ENCODE measurements at places on chromosomes 7 and 10.

GRCh38 chr10:22321156-22321923, 441 bp downstream of the BMI1 start:
- peak; percentile 71 for DNase-seq

DNA sequence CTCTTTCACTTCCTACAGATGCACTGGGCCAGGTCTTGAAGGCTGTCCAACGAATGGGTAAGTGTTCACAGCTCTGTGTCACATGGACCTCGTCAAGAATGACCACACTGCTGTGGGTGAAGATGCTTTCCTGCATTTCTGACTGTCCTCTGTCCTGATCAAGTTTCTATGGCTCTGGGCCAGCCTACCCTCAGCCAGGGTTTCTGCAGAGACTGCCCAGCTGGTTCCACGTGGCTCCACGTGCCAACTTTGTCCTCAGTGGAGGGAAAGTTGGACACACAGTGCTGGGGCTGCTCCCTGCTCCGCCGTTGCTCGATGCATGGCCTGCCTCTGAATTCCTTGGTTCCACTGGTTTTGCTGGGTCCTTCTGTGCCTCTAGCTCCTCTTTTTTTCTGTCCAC, 152.3 kb downstream of the EGFR start:
- no peak for DNase-seq

- DNase-seq, result no peak
Observed at GRCh38 chr10:79056736-79057391, 11.9 kb upstream of the ZMIZ1 start.

DNA sequence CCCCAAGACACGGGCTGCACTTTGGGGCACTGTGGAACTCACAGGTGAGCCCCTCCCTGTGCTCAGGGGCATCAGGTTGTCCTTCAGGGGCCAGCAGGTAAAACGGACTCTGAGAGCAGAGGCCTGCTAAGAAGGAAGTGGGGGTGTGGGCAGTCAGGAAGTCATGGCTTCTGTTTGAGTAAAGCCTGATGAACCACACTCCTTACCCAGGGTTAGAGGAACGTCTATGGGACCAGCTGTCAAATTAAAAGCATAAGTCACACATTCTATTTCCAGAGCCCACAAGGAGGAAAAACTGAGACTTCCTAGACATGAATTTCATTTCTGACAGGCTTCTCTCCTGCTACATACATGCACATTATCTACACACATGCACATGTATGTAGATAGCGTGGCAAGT, 616.4 kb downstream of the SDK1 start:
- DNase-seq, result no peak

GRCh38 chr10:46229144-46229563, 57.6 kb upstream of the ANTXRL start:
- peak; percentile 32 for DNase-seq

DNA sequence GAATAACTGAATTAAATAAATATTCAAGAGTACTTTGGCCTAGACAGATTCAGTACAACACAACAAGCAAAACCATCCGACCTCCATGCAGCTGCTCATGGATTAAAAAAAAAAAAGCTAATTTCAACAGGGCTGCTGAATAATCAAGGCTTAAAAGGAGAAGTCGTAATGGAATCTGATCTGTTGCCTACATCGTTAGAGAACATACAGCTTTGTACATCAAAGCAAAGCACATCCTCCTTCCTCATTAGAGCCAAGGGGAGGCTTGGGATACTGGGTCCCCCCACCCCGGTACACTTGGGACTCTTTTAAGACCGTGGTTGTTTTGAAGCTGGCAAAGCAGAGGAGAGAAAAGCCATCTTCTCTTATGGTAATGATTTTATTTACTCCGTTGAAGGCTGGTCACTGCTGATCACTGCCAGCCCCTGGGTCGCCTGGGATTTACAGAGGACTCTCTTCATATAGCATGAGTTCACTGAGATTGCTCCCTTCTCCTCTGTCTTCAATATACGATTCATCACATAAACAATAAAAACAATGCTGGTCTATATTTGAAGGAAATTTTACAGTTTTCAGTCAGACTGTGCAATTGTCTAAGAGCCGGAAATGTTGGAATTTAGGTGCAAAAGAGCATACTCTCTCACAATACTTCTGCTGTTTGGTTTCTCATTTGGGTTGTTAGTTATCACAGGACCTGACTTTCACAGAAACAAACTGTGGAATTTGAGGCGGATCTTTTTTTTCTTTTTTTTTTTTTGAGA, 148.8 kb downstream of the FAM107B start:
- no peak for DNase-seq

GRCh38 chr10:102769375-102770107, 25.8 kb downstream of the WBP1L start:
- no peak for DNase-seq

DNA sequence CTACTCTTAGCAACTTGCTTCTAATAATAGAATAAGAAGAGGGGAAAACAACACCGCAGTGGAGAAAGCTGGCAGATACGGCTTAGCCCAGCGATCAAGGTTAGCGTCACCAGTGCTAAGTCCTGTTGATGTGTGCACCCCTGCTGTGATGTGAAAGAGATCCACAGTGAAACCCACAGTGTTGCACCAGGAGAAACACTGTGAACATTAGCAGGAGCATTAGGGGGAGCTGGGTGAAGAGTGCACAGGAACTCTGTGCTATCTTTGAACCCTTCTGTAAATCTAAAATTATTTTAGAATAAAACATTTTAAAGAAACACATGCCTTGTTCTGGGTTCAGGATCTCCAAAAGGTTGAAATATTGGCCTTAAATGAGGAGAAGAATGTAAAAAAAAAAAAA, 154.1 kb upstream of the UNC5B start:
- DNase-seq, result no peak

- no peak for DNase-seq
Observed at GRCh38 chr10:129637010-129637409, 170.0 kb downstream of the MGMT start.

GRCh38 chr7:157768198-157768597, 431.4 kb downstream of the DNAJB6 start:
- no peak for DNase-seq

DNA sequence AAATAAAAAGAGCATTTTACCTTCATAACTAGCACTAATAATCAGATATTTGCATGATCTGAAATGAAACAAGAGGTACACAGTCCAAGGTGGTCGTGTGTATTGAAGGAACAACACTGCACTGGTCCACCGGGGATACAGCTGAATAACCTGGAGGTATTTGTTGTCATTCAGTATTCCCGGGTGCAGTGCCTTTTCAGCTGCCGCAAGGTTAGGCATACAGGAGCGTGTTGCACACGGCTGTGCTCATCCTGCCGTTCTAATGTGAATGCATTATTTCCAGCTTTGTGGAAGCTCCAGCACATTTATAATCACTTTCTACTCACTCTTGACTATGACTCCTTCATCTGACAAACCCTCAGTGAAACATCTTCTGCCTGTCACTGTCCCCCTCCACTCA, 377.8 kb downstream of the GFRA1 start:
- DNase-seq, result no peak

GRCh38 chr7:30201161-30201666, 66.4 kb downstream of the MTURN start:
- no peak for DNase-seq

- no peak for DNase-seq
Observed at GRCh38 chr7:147510923-147511322, 1079.6 kb upstream of the C7orf33 start.
